A549 treated with Hydrocortisone at 1 μM for 4 hours (cell line): ENCODE measurements at places on chromosomes 13 and 19. TPM values are rescaled to one million over a fixed set of nuclear protein-coding genes. Genes with fewer than 3 reads are reported as not detected.

Gene CRB3
- total RNA-seq: 3.1 to 4.6 TPM (median 4.2 TPM) in 5 replicates

Gene KIR2DL4
- not detected in 5 replicates for total RNA-seq

Gene NLRP7
- 0.05 to 0.08 TPM in 2 of 5 replicates, not detected in the others for total RNA-seq

Gene ZNF793
- 0.02 to 0.09 TPM (median 0.03 TPM) in 4 of 5 replicates, not detected in the other for total RNA-seq

Gene C1QTNF9
- not detected in 5 replicates for total RNA-seq

Gene PEAK3
- total RNA-seq: 0.09 to 0.18 TPM (median 0.14 TPM) in 5 replicates

Gene ZNF208
- total RNA-seq: not detected in 5 replicates

Gene DEDD2
- total RNA-seq: 59.0 to 69.4 TPM (median 63.5 TPM) in 5 replicates

Gene LHB
- total RNA-seq: not detected in 5 replicates

Gene TEX29
- 0.17 to 0.32 TPM (median 0.18 TPM) in 3 of 5 replicates, not detected in the others for total RNA-seq

Gene TNNI3
- total RNA-seq: 4.8 to 7.9 TPM (median 7.6 TPM) in 5 replicates

Gene ZNF414
- total RNA-seq: 13.8 to 21.3 TPM (median 18.9 TPM) in 5 replicates
